Aortic smooth muscle cell (primary cell): ENCODE measurements at places on chromosomes 7 and 10. TPM values are rescaled to one million over a fixed set of nuclear protein-coding genes. Genes with fewer than 3 reads are reported as not detected.

Gene CYP26A1
- total RNA-seq, result not detected in 2 replicates

Gene C10orf105
- total RNA-seq, result under 0.01 TPM in 1 of 2 replicates, not detected in the other

Gene GPR146
- 0.68 and 0.79 TPM in 2 replicates for total RNA-seq

Gene CUZD1
- 0.13 and 0.44 TPM in 2 replicates for total RNA-seq

Gene ZRANB1
- 25.5 and 29.0 TPM in 2 replicates for total RNA-seq

Gene ZNF117
- total RNA-seq, result 3.6 and 4.7 TPM in 2 replicates

Gene OR13A1
- total RNA-seq, result under 0.01 TPM in 1 of 2 replicates, not detected in the other

Gene GALNT17
- total RNA-seq, result not detected in 2 replicates
